ENCODE measurements at places on chromosomes 3 and 15.

GRCh38 chr3:56928379-56929068 lies 126.8 kb upstream of the ARHGEF3 start:
- DNase-seq: no peak

DNA sequence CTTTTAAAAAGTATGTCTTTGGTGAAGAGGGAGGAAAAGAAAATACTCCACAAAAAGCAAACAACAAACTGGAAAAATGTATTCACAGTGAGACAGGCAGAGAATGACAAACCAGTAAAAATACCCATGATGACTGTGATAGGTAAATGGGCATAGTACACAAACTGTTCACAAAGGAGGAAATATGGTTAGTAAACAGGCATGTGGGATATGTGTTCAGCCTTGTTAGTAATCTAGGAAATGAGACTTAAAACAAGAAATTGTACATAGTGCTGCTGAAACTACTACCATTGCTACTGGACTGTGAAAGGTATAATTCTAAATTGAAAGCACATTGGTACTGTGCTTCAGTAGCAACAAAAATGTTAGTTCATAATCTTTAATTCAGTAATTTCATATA lies 50.1 kb downstream of the UBE2E2 start:
- DNase-seq: no peak

DNA sequence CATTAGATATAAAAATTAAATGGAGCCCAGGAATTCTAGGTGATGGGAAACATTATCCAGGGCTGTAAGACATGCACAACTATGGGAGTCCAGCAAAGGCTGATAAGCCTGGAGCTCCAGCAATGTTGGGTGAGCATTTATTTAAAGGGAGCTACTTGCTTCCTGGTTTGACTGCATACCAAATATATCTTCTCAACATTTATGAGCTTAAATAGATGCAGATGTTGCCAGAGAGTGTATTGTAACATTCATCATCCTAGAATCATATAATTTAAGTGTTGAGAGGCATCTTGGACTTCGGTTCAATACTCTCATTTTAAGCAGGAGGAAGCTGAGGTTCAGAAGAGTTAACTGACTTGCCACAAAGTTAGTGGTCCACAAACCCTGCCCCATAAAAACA lies 12.2 kb upstream of the POLR2M start:
- DNase-seq: no peak

DNA sequence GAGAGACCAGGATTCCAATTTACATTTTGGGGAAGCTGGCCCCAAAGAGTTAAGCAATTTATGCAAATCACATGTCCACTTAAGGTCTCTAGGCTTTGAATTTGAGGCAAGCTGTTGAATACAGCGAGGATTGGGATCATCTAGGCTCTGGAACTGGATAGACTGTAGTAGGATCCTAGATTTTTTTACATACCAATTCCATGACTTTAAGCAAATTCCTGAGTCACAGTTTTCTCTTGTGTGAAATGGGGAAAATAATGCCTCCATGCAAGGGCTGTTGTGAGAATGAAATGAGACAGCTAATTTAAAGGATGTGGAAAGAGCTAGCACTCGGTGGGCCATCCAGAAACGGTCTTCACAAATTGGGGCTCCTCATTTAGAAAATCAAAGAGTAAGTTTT lies 103.4 kb downstream of the MINAR1 start:
- DNase-seq: no peak

GRCh38 chr3:166444336-166444735 lies 607.1 kb upstream of the BCHE start:
- DNase-seq: no peak

GRCh38 chr3:192039593-192039992 lies 578.6 kb downstream of the PYDC2 start:
- DNase-seq: peak; percentile 68

DNA sequence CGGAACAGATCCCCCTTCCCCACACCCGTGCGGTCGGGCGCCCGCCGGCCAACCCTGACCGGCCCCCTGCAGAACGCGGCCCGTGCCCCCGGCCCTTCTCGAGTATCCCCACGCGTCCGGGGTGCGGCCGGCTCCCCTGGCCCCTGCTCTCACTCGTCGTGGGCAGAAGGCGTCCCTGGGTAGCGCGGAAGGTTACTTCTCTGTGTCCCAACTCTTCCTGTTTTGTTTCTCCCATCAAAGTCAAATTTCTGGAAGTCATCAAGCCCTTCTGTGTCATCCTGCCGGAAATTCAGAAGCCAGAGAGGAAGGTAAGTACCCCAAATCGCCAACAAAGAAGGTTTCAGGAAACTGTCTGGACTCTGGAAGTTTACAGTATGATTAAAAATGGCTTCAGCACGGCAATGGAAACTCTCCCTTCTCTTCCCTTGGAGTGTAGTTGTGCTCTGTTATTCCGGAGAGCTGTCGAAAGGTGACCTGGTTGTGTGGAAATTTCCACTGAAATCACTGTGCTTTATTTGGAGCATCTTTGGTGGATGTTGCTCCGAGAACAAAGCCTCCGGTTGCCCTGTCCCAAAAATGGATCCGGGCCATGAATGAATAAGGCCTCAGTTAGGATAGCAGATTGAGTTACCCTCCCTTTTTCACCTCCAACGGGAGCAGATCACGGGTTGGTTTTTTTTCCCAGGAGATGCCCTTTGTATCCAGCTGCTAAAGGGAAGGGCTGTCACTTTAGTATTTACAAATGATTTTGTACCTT lies 536 bp downstream of the SEC61A1 start:
- peak; percentile 41 for DNase-seq

DNA sequence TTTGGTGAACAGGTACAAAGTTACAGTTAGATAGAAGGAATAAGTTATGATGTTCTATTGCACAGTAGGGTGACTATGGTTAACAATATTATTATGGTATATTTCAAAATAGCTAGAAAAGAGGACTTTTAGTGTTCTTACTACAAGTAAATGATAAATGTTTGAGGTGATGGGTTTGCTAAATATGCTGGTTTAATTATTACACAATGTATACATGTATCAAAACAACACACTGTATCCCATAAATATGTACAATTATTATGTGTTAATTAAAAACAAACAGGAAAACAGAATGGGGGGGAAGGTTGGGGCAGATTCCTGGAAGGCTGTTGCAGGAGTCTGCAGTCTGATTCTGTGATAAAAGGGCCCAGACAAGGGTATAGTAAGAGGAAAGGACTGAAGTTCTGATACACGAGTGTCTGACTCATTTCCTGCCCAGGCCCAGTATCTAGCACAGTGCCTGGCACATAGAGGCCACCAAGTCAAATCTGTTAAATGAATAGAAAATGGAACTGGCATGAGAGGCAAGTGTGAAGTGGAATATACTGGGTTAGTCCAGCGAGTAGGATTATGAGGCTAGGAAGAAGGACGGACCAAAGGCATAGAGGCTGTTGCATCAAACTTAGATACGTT lies 7.2 kb upstream of the ENTPD3 start:
- DNase-seq: no peak

DNA sequence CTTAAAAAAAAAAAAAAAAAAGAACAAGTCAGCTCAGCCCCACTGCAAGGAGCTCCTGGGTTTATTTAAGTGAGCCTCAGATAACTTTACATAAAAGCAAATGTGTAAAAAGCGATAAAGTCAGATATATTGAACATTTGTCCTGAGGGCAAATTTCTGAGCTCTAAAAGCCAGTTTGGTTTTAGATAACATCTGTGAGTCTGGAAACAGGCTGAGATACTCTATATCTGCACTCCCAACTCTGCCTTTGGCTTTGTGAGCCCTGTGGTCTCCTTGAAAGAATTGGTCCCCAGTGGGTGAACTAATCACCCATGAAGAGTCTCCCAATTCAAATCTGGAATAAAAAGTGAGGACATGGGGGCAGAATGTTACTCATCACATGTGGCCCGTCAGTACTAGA lies 104.6 kb downstream of the APBA2 start:
- no peak for DNase-seq

DNA sequence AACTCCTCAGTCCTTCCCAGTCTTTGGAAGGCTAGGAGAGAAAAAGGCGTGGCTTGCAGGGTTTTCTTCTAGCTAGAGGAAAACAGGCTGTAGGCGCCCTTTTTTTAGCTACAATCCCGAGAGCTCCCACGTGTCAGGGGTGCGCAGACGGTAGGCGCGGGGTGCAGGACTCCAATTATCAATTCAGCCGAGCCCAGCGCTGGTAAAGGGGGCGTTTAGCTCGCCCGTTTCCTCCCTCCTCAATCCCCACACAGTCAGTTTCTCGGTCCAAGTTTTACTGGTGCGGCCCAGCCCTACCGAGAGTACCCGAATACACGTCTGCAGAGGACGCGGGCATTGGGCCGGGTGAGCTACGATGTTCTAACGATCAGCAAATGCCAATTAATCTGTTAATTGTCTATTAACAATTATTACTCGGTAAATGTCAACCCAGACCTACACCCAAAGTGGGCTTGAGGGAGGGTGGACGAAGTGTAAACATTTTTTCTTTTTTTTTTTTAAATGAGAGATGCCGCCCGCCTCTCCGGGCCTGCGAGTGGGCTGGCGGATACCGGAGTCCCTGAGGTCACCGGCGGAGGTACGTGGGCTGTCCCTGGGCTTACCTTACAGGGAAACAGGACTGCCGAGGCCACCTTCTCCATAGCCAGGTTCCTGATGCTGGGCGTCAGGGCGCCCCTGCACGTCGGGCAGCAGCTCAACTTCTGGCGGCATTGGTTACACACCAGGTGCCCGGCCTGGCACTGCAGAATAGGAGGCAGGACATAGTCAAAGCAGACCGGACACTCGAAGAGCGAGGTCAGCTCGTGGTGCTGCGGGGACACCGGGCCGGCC lies 923 bp downstream of the SIAH2 start:
- DNase-seq: peak; percentile 70

GRCh38 chr3:132382267-132382666 lies 35.0 kb upstream of the DNAJC13 start:
- no peak for DNase-seq

DNA sequence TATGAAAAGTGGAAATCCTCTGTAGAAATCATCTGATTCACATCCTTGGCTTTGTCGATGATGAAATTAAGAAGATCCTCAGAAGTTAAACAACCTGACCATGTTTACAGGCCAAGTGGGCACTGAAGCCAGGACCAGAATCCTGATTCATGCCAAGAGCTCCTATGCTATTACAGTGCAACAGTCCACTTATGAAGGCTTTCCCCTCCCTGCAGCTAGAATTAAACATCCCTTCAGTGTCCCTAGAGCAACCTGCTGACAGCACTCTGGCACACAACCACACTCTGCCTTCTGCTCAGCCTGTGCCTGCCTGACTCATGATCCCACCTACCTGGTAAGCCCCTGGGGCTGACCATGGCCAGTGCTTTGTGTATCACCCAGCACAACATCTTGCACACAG lies 33.8 kb downstream of the TXNRD3 start:
- DNase-seq: peak; percentile 0

DNA sequence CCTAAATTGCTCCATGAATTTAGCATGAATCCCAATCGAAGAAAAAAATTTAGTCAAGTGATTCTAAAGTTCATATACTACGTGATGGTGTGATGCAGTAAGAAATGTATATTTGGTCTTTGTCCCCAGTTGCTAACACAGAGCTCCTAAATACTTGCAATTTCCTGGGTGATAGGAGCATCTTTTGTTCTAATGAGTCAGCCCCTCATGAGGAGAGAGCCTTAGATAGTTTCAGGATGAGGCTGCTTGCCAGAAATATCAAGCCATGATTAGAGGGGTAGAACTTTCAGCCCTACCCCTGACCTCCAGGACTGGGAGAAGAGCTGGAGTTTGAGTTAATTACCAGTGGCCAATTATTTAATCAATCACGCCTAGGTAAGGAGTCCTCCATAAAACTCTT lies 170.2 kb downstream of the PDE8A start:
- DNase-seq: no peak

GRCh38 chr3:11211531-11212298 lies 57.4 kb downstream of the HRH1 start:
- no peak for DNase-seq

DNA sequence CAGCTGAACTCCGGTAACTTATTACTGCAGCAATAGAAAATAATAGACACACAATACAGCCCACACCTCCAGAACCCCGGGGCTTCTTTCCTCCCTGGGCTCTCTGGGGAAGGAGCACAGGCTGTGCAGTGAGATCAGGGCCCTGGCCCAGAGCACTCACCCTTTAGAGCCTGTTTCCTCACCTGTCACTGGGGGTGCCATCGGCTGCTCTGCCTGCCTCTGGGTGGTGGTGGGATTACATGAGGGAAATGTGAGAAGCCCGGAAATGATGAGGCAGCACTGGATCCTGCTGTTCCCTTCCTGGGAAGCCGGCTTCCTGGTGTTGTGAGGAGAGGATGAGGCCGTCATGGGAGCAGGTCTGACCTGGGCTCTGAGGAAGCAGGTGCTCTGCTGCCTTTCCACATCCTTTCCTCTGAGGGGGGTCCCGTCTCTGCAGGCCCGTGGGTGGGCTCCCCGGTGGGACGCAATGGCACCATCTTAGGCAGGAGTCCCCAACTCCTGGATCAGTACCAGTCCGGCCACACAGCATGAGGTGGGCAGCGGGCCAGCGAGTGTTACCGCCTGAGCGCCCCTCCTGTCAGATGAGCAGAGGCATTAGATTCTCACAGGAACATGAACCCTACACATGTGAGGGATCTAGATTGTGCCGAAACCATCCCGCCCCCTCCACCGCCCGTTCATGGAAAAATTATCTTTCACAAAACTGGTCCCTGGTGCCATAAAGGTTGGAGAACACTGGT lies 220.9 kb upstream of the CTDSPL start:
- no peak for DNase-seq

- no peak for DNase-seq
These were observed 93.2 kb downstream of the TMEM212 start for GRCh38 chr3:171936191-171936841.

GRCh38 chr3:61250784-61251173 lies 473 bp downstream of the FHIT start:
- DNase-seq: peak; percentile 7

DNA sequence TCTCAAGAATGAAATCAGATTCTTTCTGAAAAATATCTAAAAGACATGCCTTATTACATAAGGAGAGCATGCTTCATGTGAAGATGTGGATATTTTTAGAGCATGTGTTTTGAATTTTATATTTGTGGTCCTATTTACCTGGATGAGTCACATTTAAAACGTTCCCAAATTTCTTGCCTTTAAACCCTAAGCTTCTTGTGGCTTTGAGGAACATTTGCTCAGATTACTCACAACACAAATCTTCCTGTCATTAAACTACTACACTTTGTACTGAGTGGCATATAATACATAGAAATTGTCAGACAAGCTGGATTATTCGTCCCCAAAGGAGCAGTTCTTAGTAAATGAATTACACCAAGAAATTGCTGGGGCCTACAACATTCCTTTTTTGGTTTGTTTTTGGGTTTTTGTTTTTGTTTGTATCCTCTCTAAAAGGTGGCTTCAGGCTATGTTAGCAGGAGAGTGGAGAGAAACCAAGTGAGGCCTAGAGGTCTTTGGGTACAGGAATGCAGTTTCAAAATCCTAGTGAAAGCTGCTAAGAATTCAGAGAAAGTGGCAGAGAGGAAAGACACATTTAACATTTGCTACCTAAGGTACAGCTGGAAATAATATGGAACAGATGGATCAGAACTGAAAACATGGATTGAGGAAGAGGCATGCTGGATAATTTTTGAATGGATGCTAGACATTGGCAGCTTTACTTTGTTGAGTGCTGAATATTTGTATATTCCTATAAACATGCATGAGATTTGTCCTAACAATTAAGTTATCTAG lies 128.1 kb downstream of the RPL22L1 start:
- no peak for DNase-seq

All from NCI-H69 (cell line).